ENCODE measurements at places on chromosomes 5 and 9.

DNA sequence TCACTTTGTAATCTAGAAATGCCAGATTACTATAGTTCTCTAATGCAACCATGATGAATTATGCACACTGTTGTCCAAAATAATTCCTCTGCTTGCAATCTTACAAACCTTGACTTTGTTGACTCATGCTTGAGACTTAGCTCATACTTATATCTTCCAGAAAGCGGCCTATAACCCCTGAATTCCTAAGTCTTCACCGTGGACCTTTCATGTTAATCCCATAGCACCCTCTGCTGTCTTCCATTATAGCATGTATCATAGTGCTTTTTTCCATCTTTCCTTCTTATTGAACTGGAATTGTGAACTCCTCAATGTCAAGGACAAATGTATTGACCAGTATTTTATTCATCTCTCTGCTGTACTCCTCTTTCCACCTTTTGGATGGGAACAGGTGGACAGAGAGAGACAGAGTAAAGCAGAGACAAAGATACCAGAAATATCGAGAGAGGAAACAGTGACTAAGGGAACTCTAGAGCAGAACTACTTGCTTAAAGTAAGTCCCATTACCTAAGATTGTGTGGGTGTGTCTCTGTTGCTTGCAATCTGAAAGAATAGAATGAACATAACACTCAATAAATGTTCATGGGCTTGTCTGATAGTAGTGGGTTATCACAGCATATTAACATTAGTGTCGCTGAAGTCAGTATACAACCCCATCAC lies 110.0 kb downstream of the LURAP1L start:
- no peak for DNase-seq

DNA sequence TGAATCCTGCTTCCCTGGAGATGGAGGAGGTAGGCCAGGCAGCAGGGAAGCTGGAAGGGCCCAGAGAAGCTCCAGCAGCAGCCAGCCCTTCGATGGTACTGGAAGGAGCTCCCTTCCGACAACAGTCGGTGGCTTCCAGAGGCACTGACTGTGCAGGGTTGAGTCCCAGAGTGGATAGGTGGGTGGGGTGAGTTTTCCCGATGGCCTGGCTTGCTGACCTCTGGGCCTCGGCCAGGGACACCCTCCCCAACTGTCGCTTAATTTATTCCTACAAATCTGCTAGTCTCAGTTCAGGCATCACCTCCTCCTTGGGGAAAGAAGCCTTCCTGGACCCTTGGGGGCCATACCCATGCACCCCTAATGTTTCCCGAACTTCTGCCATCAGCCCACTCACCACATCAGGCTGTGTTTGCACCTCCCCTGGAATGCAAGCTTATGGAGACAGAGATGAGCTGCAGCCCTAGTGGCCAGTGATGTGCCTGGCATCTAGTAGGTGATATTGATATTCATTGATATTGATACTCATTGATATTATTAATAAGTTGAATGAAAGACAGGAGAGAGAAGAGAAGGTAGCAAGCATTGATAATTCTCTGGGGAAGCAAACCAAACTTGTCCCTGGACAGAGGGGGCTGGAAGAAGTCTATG lies 104.6 kb upstream of the BOD1 start:
- DNase-seq = no peak

DNA sequence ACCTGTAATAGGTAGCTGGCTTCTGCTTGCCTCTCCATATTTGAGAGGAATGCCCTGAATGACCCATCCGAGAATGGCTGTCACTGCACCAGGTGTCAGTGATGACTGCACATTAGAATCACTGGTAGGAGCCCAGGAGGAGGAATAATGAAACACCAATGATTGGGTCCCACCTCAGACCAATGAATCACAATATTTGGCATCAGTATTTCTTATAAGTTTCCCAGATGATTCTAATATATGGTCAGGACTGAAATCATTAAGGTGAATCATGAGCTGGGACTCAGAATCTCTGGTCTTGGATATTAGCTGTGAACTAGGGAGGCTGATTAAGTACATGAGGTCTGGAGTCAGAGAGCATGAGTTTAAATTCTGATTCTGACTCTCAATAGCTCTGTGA lies 23.4 kb downstream of the ARSB start:
- no peak for DNase-seq

GRCh38 chr5:61724102-61724501 lies 392.0 kb downstream of the ZSWIM6 start:
- DNase-seq = no peak

- no peak for DNase-seq
Observed at GRCh38 chr5:125276096-125276495, 529.7 kb upstream of the ZNF608 start.

GRCh38 chr5:77649776-77650175 lies 11.3 kb upstream of the OTP start:
- no peak for DNase-seq

GRCh38 chr5:169637549-169638121 lies 560 bp downstream of the DOCK2 start:
- peak; percentile 51 for DNase-seq

- DNase-seq = no peak
Observed at GRCh38 chr5:9888501-9888901, 258.4 kb upstream of the TAS2R1 start.

GRCh38 chr5:102099766-102100331 lies 196.2 kb downstream of the SLCO4C1 start:
- DNase-seq = no peak

- DNase-seq = no peak
Observed at GRCh38 chr5:76765249-76765648, 49.3 kb downstream of the F2R start.
